ENCODE measurements at places on chromosomes 5 and 9.
A peak's percentile ranks its signal among the peaks of the same experiment; 100 is the strongest.

DNA sequence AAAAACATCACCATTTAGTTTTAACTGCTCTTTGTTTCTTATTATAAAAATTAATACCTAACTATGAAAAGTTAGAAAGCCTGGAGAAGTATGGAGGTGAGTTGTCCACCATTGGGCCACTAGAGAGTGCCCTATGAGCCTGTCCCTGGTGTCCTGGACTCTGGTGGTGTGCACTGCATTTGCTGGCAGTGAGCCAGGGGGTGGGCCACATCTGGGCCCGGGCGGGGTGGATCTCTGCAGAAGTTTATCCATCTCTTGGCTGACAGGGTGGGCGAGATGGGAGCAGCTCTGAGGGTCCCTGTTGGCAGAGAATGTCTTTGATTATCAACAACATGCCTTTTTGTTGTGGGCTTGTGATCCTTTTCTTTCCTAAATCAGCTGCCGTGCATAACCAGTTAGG lies 8.2 kb downstream of the TENT4A start:
- no peak for DNase-seq

GRCh38 chr5:170216257-170216864 lies 16.4 kb upstream of the C5orf58 start:
- no peak for DNase-seq

GRCh38 chr9:13992138-13993088 lies 321.5 kb downstream of the NFIB start:
- no peak for DNase-seq

DNA sequence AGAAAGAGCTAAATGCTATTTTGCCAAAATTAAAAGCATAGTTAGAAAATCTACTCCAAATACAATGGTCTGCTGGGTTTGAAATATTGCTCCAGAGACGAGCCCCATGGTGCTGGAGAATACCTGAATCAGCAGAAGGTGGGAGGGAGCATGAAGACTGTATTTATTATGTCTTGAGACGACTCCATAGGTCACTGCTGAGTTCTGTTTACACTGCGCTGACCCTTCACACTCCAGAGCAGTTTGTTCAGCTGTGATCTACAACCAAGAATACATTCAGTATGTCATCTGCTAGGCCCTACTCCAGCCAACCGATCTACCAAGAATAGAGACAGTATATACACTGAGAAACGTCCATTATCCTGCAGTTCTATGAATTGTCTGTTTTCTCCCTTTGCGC lies 150.5 kb downstream of the TLE1 start:
- no peak for DNase-seq

DNA sequence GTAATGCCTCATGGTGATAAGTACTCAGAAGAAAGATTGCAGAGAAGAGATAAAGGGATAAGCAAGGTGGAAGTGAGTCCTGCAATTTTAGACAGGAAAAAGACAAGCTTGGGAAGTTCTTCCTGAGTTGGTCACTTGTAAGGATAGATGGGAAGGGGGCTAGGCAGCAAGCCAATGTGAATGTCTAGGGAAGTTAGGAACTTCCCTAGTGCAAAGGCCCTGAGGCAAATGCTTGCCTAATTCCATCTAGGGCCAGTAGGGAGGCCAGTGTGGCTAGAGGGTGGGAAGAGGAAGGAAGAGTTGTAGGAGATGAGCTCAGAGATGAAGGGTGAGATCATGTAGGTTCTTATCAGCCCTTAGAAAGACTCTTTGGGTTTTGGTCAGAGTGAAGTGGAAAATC lies 206.6 kb downstream of the MAT2B start:
- DNase-seq: no peak

GRCh38 chr5:64811050-64811640 lies 42.4 kb downstream of the CWC27 start:
- DNase-seq: no peak

DNA sequence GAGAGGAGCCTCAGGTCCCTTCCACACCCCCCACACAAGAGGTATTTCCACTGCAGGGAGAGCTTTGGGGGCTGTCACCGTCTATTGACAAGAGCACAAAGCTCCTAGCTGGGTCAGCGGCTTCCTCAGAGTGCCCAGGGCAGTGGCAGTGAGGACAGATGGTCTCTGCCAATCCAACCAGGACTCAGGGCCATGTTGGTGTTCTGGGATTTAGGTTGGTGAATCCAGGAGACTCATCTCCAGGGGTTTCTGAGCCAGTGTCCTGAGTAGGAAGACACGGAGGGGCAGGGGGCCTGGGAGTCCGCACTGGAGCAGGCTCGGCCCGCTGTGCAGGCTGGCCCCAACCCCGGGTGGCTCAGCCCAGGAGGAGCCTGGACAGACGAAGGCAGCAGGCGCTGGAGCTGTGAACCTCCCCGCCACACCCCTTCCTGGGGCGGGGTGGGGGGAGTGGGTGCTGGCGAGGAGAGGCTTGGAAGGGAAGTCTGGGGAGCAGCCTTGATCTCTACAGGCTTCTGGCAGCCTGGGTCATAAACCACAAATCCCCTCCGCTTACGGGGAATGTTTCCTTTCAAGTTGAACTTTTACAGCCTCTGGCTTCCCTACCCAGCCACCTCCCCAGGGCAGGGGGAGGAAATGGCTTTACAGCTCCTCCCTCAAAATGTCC lies 19.6 kb downstream of the CRB2 start:
- DNase-seq: no peak

- DNase-seq: peak; percentile 40
Measured at GRCh38 chr5:148733601-148734438, 79.5 kb upstream of the HTR4 start.

- no peak for DNase-seq
Measured at GRCh38 chr9:93657331-93658111, 81.1 kb downstream of the PHF2 start.

Data from activated CD4-positive, CD25-positive, alpha-beta regulatory T cell (primary cell).